ENCODE measurements at places on chromosomes 7 and 10.

GRCh38 chr7:105982388-105982787, 19.3 kb downstream of the CDHR3 start:
- DNase-seq: no peak

DNA sequence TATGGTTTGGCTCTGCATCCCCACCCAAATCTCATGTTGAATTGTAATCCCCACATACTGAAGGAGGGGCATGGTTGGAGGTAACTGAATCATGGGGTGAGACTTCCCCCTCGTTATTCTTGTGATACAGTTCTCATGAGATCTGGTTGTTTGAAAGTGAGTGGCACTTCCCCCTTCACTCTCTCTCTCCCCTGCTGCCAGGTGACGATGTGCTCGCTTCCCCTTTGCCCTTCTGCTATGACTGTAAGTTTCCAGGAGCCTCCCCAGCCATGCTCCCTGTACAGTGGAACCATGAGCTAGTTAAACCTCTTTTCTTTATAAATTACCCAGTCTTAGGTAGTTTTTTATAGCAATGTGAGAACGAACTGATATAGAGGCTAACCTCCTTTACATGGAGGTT, 16.6 kb downstream of the PLPP4 start:
- no peak for DNase-seq

- DNase-seq: no peak
Measured at GRCh38 chr10:3635211-3635671, 149.8 kb downstream of the KLF6 start.

DNA sequence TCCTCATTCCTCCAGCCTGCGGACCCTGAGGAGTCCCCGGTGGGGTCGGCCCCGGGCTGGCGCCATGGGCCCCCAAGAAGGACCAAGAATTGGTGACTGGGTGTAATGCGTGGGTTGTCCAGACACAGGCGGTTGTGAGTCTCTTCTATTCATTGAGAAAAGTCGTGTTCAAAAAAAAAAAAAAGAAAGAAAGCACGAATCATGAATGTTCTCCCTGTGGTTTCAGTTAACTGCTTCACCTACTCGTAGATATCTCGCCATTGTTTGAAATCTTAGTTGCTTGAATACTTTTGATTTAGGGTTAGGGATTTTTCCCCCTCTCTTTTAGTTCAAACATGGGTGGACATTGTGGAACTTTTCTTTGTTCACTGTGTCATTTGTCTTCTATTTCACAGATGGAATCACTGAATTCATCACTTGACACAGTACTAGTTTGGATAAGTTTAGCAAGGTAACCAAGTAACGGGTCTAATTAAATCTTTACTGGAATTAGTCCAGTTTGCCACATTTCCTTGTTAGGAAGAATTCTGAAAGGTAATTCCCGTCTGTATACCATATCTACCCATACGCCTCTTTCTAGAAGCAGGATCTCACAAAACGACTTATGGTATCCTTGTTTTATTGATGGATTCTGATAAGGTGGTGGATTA, 775 bp downstream of the STARD3NL start:
- DNase-seq: no peak

DNA sequence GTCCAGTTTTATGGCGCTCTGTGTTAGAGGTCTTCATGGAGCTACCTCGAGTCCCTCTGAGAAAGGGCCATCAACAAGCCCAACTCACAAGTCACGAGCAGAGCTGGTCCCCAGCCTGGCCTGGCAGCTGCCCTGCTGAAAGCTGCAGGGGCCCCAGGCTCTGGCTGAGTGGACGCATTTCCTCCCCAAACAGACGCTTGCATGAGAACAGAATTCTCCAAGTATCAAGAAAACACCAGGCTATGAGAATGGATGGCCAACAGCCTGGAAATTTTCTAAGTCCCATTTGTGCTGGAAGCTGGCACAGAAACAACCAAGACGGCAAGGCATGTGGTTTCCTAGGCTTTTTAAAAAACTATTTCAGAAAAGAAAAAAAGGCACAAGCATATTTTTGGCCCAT, 114.8 kb downstream of the FAM53B start:
- DNase-seq: no peak

DNA sequence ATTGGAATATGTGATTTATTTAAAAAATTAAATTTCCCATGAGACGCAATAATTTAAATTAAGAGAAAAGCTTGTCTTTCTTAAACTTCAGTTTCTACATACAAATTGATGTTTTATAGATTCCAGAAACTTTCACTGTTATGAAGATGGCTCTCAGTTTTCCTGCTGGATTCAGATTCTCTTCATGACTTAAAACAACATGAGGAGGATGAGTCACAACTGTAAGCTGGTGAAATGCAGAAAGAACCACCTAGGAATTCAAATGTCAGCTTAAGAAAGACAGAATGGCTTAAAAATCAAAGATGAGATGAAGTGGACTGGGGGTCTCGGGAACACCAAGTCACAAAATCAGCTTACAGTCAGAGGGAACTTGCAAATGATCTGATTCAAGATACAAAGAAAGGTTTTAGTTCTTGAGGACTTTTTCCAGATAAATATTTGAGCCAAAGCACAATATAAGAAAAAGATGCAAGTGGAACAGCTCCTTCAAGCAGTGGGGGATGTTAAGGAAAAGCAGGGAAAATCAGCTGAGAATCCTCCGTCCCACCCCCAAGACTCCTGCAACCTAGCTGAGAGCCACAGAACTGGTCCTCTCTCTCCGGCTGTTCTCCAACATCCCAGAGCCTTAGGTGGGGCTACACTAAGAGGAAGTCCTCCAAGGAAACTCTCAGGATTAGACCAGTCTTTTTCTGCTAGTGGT, 279.8 kb downstream of the KCNMA1 start:
- DNase-seq: no peak

DNA sequence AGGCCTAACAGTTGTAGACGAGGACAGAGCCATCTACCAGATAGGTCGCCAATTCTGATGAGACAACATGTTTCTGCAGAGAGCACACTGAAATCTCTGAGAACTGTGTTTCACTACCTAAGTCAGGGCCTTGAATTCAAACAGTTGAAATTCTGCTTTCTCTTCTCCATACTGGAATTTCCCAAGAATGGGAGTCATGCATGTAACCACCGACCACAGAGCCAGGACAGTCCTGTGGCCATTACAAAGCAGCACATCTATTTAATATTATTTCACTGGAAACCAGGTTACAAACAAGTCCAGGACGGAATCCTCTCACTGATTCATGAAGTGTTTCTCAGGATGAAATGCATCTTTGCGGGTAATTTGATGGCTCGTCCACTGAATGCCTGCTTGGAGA, 62.0 kb upstream of the ST8SIA6 start:
- no peak for DNase-seq

DNA sequence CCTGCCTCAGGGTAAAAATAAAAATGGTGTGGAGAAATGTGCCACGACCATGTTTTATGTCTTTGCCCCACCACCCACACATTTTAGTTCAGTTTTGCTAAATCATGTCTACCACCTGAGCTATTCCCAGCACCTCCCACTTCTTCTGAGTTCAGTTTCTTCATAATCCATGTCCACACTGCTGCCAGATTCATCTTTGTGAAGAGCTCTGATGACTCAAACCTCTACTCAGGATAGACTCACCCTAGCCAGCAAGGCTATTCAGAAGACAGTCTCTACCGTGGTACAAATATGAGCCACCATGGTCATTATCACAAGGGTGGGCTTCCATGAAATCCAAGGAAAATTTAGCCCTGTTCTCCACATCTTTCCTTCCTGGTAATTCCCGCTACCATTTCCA, 231.1 kb upstream of the PRKCQ start:
- no peak for DNase-seq

DNA sequence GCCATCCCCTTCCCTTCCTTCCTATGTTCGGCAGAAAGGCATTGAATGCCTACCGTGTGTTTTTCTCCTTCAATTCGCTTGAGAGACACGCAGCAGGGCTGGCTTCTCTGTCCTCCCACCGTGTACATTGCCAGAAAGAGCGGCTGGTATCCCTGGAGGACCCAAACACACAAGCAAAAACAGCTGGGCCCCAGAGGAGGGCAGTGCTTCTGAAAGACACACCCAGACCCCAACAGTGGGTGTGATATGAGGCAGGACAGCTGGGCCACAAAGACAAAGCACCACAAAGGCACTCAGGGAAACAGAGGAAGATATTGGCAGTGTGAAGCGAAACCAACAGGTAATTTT, 133.1 kb upstream of the SH2B2 start:
- DNase-seq: no peak

GRCh38 chr10:69377191-69377590, 39.5 kb downstream of the TACR2 start:
- no peak for DNase-seq

DNA sequence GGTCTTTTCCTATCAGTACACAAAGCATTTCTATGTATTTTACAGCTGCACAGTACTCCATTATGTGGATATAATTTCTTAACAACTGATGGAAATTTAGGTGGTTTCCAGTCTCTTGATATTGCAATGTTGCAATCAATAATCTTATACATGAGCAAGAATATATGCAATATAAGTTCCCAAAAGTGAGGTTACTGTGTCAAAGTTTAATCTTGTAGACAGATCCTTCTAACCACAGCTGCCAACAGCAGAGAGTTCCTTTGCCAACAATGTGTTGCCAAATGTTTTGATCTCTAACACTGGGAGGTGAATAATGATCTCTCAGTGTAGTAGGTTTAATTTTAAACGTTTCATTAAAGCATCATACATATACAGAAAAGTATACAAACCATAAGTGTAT, 54.5 kb downstream of the CUL2 start:
- DNase-seq: no peak

- no peak for DNase-seq
Measured at GRCh38 chr10:13847201-13847631, 260.5 kb downstream of the PRPF18 start.

DNA sequence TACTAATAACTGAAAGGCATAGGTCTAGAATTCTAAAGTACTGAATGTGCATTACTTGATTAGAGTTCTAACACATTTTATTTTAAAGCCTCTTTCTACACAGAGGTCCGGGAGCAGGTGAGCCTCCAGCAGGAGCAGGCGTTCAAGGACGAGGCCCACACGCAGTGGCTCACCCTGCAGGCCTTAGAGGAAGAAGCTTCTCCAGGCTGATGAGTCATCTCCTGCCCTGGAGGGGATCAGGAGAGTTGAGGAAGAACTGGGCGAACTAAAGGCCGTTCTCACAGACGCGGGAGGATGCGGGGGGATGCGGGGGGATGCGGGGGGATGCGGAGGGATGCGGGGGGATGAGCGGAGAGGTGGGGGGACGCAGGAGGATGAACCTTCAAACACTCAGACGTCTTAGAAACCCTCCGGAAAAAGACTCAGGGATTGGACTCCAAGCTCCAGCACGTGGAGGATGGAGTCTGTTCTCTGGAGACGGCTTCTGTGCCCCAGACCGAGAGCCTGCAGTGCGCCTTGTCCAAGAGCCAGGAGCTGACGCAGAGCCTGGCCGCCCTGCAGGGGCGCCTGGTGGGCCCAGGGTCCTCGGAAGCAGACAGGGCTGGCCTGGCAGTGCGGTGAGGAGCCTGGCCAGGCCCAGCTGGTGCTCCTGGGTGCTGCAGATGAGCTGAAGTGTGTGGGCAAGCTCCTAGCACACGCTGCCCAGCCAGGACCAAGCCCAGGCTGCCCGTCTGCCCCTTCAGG, 433.7 kb upstream of the TPK1 start:
- no peak for DNase-seq

GRCh38 chr7:43585562-43585961, 2.7 kb downstream of the STK17A start:
- no peak for DNase-seq

DNA sequence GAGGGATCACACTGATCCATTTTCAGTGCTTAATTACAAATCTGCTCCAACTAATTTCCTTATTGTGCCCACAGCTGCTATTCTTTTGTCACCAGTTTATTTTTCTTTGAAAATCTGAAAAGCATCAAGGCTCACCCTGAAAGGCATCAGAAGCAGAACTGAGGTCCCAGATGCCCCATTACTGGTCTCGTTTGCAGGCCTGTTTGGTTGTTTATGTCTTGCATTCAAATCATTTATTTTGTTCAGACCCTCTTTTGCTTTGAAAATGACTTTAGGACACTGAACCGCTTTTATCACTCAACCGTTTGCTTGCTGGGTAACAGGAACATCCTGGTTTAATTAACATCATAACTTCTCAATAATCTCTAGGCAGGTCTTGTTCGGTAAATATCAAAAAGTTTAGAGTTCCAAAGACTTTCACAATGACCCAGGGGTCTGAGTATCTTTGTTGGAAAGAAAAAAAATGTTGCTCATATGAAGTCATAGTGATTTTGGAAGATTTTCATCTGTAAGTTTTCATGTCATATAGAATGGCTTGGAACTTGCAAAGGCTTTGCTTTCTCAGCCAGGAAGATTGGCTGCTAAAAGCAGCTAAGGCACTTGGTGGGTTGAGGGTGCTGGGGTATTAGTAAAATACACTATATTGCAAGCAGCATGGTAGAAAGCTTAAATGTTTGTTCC, 398.3 kb upstream of the NPVF start:
- no peak for DNase-seq

DNA sequence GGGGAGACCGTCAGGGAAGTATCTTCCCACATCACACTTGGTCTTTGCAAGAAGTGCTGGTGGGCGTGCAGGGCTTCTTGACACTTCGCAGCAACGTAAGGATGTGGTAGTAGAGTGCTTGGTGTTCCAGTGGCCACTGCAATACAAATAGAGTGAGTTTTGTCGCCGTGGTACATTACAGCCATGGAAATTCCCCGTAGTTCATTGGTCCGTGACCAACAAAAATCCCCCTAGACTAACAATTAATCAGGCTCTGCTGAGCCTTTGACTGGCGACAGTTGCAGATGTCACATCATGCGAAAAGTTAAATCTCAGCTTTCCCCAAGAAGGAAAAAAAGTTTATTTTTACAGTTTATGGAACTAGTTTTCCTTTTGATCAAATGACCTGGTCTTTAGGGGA, 134.7 kb downstream of the MGMT start:
- no peak for DNase-seq

DNA sequence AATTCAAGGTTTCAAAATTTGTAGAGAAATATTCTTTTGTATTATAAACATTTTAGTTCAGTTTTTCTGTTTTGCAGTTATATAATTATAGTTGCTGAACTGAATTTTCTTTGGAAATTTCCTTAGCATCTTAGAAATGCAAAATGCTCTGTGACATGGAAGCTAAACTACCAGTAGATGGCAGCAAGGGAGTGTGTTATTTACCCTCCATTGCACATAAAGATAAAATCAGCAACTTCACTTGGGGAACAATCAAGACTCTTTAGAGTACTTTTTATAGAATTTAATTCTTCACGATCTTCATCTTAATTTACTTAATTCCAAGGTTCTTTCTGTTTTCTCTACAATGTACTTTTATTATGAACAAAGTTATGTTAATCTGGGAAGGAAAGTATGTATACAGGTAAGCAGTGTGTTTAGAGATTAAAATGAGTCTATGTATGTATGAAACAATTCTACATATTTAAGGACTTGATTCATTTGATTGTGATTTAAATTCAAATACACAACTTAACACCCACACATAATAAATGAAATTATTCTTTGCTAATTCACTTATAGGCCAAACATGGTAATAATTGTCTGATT, 404.2 kb downstream of the THSD7A start:
- no peak for DNase-seq

DNA sequence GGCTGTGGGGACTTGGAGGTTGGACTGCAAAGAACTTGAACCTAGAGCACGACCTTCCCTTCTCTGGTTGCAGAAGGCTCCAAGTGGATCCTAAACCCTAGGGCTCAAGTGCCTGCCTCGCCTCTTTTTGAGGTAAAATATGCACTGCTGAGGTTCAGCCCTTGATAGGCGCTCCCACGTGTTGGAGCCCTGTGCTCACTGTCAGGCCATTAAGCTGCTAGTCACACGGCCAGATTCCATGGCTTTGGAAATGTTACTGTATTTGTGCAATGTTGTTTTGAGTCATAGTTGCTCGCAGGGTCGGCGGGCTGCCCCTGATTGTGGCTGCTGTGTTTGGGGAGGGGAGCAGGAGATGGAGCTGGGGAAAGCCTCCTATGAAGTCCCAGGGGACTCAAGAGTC, 39.8 kb upstream of the PCBD1 start:
- no peak for DNase-seq

All from stimulated activated CD4-positive, alpha-beta T cell treated with anti-CD3 and anti-CD28 coated beads, Interleukin-4, amount 100 ng/mL, for 4 hours (primary cell).